ENCODE measurements at places on chromosomes 5 and 9.

DNA sequence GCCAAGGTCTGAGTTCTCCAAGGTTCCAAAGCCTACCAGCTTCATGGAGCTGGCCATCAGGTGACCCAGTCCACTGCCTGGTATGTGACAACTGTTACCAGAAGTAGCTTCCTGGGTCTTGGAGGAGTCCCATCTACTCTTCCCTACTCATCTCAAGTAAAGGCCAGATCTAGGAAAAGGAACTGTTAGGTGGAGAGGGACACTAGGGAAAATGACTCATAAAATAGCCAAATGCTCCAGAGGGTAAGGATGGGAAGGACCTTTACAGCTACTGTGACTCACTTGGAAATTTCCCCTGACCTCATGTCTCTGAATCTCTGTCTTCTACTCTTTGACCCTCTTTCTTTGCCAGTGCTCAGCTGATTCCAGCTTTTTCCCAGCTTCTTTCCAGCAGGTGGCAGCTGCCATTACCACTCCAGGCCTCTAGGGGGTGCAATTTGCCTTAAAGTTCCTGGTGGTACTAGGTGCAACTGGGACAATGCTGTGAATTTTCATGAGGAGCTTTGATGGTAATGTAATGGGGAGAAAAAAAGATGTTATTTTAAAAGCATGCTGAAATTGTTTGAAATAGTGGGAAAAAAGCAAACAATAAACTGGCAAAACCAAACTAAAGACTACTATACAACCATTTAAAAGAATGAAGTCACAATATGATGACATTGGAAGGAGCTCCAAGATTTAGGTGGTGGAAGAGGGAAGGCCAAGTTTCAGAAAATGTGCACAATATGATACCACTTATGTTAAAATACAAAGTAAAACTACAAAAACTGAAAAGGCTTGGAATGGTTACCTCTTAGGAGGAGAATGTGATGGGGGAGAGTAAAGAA lies 27.1 kb upstream of the MYORG start:
- no peak for DNase-seq
- no peak overlapping the region for H3K27ac ChIP-seq
- peaks cover 4% of the 10 kb centered on the region for H3K36me3 ChIP-seq
- H3K4me1 ChIP-seq, result no peaks in the 10 kb centered on the region

DNA sequence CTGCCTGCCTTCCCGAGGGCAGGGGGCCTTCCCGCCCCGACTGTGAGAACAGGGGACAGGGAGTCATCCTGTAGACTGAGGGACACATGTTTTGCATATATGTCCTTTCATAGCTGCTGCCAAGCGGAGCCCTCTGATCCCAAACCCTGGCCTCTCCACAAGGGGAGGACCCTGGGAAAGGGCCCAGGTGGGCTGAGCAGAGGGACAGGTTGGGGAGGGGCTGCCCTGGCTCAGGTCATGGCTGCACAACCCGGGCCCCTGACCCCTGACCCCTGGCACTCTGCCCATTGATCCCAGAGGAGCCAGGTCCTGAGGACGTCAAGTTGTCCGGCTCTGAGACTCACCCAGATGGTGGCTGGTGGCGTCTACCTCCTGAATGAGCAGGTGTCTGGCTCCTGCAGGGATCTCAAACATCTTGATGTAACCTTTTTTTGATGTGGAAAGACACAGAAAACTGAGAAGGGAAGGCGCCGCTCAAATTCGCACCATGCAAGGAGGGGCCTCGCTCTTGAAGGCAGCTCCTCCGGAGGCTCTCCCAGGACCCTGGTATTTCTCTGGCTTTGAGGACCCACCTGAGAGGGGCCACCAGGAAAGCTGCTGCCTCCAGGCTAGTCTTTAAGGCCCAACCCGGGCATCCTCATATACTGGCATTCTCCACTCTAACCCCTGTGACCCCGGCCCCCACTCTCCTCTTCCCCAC lies 71.9 kb downstream of the ZNF354C start:
- no peak overlapping the region for H3K27ac ChIP-seq
- no peak overlapping the region for H3K4me3 ChIP-seq
- H3K27me3 ChIP-seq, result peaks cover 4% of the 10 kb centered on the region
- DNase-seq, result no peak
- H3K36me3 ChIP-seq, result no peaks in the 10 kb centered on the region
- no peaks in the 10 kb centered on the region for H3K4me1 ChIP-seq

DNA sequence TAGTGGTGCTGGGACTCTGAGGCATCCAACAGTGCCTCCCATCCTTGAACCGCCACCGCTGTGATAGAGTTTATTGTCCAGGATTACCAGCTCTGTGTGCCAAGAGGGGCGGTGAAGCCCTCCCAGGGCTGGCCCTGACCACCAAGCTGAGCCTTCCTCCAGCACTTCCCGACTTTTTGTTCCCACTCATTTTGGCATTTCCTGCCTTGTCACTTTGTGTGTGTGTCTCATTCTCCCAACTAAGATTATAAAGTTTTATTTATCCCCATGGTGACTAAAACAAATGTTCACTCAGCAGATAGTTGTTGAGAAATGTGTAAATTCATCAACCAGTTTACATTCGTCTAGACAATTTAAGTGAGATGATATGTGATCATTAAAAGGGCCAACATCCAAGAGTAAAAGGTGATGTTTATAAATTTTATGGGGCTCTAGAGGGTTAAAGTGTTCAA lies 2.5 kb downstream of the F2R start:
- H3K36me3 ChIP-seq, result no peaks in the 10 kb centered on the region
- H3K27me3 ChIP-seq, result no peaks in the 10 kb centered on the region
- no peak for DNase-seq
- peaks cover 47% of the 10 kb centered on the region for H3K4me1 ChIP-seq
- H3K4me3 ChIP-seq, result no peak overlapping the region

GRCh38 chr5:158837908-158838307 lies 261.8 kb downstream of the EBF1 start:
- no peak overlapping the region for H3K4me3 ChIP-seq
- H3K27me3 ChIP-seq, result no peaks in the 10 kb centered on the region
- no peak for DNase-seq

- H3K4me3 ChIP-seq, result peak overlapping the region; percentile 81
- H3K27ac ChIP-seq, result peak overlapping the region; percentile 24
- H3K4me1 ChIP-seq, result peaks cover 36% of the 10 kb centered on the region
- no peaks in the 10 kb centered on the region for H3K27me3 ChIP-seq
Measured at GRCh38 chr9:5630081-5630507, 1.2 kb downstream of the RIC1 start.

GRCh38 chr9:106310782-106311181 lies 552.2 kb upstream of the ZNF462 start:
- H3K36me3 ChIP-seq, result no peaks in the 10 kb centered on the region
- no peak for DNase-seq
- H3K4me3 ChIP-seq, result no peak overlapping the region
- no peaks in the 10 kb centered on the region for H3K27me3 ChIP-seq
- no peaks in the 10 kb centered on the region for H3K4me1 ChIP-seq
- no peak overlapping the region for H3K27ac ChIP-seq

DNA sequence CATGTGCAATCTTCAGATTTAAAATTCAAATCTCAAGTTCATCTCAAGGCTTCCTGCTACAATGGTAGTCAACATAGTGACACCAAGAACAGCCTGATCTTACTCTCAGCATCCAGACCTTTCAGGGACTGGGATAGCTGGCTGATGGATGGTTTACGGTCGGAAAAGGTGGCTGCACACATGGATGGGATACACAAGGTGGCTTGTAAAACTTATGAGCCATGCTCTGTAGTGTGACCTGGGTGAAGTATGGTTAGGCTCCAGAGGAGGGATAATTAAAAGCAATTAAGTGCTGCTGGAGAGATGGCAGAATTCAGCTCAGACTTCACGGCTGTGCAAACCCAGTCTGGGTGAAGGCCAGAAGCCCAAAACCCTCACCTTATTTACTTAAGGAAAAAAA lies 379.5 kb downstream of the NFIB start:
- no peaks in the 10 kb centered on the region for H3K36me3 ChIP-seq
- no peak overlapping the region for H3K27ac ChIP-seq
- no peak overlapping the region for H3K4me3 ChIP-seq
- no peaks in the 10 kb centered on the region for H3K4me1 ChIP-seq
- no peaks in the 10 kb centered on the region for H3K27me3 ChIP-seq
- DNase-seq, result no peak

DNA sequence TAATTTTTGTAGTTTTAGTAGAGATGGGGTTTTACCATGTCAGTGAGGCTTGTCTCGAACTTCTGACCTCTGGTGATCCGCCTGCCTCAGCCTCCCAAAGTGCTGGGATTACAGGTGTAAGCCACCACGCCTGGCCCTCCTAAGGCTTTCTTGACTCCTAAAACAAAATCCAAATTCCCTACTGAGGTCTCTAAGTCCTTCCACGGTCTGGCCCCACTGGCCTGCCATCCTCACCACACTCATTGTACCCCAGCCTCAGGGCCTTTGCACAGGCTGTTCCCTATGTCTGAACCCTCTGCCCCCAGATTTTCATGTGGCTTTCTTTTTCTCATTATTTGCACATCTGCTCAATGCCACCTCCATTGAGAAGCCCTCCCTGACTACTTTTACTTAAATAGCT lies 34.7 kb upstream of the MVB12B start:
- H3K36me3 ChIP-seq, result no peaks in the 10 kb centered on the region
- H3K27me3 ChIP-seq, result no peaks in the 10 kb centered on the region
- no peak overlapping the region for H3K4me3 ChIP-seq

DNA sequence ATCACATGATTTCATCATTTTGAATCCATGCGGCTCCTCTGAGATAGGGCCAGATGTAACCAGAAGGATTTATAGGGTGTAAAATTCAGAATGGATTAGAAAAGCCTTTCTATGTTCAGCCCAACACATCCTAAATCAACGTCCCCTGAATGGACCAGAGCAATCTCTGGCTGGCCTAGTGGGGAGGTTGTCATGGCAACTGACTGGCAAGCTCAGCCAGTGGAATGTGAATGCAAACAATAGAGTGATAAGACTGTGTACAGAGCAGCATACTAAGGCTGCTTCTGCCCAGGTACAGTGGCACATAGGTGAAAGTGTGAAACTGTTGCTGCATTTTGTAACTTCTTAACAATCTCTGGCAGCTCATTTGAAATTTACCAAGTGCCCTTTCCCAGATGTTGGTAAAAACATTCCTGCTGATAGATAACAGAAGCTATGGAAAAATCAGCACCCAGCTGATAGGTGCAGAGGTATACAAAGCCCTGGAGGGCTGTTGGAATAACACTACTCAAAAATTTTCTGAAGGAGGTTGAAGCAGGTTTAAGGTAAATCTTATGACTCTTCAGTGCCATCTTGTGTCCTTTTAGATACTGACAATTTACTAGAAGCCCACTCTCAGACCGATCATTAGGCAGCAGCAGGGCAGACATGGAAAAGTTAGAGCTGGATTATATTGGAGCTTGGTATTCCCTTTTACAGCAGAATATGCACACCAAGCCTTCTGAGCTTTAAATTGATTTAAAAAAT lies 267.2 kb downstream of the RAB3C start:
- peaks cover 3% of the 10 kb centered on the region for H3K27me3 ChIP-seq
- H3K36me3 ChIP-seq, result no peaks in the 10 kb centered on the region
- no peak overlapping the region for H3K4me3 ChIP-seq
- H3K4me1 ChIP-seq, result no peaks in the 10 kb centered on the region

DNA sequence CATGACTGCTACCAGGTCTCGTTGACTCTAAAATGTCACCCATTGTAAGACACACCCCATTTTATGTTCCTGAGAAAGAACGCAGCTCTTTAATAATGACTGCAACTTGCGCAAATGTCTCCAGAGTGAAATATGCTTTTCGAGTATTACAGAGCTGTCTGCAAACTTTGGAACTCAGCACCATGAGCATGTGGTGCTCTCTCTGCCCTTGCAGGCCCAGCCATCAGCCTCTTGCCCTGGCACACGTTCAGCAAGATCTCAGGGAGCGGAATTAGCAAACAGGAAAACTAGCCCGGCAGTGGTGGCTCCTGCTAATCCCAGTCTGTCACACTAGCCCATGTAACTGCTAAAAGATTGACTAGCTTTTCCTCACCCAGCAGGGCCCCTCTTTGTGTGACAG lies 114.5 kb upstream of the SLC1A3 start:
- H3K4me3 ChIP-seq, result no peak overlapping the region
- H3K27me3 ChIP-seq, result no peaks in the 10 kb centered on the region
- no peak for DNase-seq
- no peak overlapping the region for H3K27ac ChIP-seq
- no peaks in the 10 kb centered on the region for H3K4me1 ChIP-seq
- H3K36me3 ChIP-seq, result no peaks in the 10 kb centered on the region

Data from T-cell (primary cell).